ENCODE measurements at places on chromosomes 5 and 9. TPM values are rescaled to one million over a fixed set of nuclear protein-coding genes. Genes with fewer than 3 reads are reported as not detected.

GRCh38 chr9:70318002-70318401 lies 59.2 kb downstream of the SMC5 start:
- DNase-seq: no peak

GRCh38 chr5:7261049-7261448 lies 134.9 kb upstream of the ADCY2 start:
- DNase-seq: no peak

GRCh38 chr9:109574061-109574882 lies 76.2 kb upstream of the PTPN3 start:
- DNase-seq: no peak

DNA sequence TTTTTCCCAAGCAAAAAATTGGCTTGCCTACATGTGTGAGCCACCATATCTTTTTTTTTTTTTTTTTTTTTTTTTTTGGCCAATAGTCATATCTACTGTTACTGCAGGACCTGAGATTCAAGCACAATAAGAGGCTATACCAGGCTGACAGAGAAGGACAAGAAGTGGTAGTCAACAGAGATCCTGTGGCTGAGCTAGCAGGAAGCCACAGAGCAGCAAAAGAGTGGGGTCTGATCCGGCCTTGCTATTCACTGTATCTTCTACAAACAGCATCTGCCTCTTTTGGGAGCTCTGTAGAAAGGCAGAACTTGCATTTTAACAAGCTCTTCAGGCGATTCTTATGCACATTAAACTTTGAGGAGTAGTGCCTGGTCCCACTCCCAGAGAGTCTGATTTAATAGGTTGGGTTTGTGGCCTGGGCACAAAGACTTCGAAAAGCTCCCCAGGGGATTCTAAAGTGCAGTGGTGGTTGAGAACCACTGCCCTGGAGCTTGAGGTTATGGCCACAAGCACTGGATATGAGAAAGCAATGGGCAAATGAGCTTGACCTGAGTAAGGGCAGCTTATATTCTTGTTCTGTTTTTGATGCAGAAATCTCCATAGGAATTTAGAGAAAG lies 162.8 kb downstream of the PIK3R1 start:
- peak; percentile 21 for DNase-seq

DNA sequence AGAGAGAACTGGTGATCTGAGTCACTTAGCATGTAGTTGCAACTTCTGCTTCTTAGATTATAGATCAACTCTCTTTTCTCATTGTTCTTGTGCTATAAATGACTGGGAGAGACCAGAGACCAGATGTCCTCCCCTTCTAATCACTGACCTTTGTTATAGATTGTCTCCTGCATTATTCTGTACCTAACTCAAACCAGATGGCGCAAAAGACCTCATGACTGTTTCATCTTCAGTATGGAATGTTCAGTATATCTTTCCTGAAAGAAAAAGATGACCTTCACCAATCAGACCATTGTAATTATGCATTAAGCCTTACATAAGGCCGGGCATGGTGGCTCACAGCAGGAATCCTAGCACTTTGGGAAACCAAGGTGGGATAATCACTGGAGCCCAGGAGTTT lies 30.5 kb upstream of the ADAM19 start:
- no peak for DNase-seq

GRCh38 chr5:155025895-155026294 lies 12.3 kb downstream of the KIF4B start:
- DNase-seq: peak; percentile 24

GRCh38 chr5:176837707-176838115 lies 27.4 kb downstream of the UNC5A start:
- peak; percentile 87 for DNase-seq

DNA sequence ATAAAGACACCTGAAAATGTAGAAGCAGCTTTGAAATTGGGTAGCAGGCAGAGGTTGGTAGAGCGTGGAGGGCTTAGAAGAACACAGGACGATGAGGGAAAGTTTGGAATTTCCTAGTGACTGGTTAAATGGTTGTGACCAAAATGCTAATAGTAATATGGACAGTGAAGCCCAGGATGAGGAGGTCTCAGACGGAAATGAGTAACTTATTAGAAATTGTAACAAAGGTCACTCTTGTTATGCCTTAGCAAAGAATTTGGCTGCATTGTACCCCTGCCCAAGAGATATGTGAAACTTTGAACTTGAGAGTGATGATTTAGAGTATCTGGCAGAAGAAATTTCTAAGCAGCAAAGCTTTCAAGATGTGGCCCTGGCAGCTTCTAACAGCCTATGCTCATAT lies 382.5 kb downstream of the KCNN2 start:
- no peak for DNase-seq

The SPINK6 gene
- not detected for total RNA-seq

DNA sequence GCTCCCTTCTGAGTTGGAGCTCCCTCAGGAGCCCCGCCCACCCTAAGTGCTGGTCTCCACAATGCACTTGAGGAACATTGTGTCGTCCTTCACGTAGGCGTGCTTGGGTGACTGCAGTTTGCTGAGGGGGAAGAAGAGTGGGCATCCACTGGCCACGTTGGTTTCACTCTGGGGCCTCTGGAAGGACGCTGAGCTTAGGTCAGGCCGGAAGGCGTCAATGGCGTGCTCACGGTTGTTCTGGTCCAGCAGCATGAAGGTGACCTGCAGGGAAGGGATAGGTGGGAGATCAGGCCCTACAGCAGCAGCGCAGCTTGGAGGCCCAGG lies 21.7 kb downstream of the TRAF1 start:
- DNase-seq: no peak

GRCh38 chr9:100505564-100506159 lies 32.7 kb downstream of the TMEFF1 start:
- DNase-seq: peak; percentile 78

The GFI1B gene
- total RNA-seq: not detected

DNA sequence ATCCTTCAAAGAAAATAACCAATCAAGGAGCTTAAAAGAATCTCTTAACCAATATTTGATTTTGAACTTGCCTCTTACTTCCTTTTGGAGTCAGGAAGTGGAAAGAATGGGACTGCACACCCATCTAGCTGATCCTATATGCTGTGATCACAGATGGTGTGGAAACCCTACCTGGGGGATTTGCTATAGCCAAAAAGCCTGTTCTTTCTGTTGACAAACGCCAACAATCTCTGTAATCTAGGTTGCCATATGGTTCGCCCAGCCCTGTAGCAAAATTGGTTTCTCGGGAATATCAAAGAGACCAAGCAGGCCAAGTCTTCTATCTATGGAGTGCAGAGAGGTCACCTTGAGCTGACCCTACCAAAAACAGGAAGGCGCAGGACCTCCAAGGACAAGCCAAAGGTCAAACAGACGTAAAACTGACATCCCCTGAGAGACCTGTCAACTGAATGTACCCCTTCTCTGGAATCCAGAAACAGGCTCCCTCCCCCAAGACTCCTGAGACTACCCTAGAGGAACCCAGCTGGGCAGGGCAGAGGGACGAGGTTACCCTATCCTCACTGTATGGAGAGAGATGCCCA lies 19.4 kb downstream of the NRG2 start:
- no peak for DNase-seq

Data from activated CD4-positive, alpha-beta memory T cell treated with anti-CD3 and anti-CD28 coated beads for 36 hours (primary cell).